Cortex of kidney (tissue), 1 donor: ENCODE measurements at places on chromosomes 4 and X.

- no peak for DNase-seq
Observed at GRCh38 chrX:129754056-129755024, 15.6 kb downstream of the XPNPEP2 start.

DNA sequence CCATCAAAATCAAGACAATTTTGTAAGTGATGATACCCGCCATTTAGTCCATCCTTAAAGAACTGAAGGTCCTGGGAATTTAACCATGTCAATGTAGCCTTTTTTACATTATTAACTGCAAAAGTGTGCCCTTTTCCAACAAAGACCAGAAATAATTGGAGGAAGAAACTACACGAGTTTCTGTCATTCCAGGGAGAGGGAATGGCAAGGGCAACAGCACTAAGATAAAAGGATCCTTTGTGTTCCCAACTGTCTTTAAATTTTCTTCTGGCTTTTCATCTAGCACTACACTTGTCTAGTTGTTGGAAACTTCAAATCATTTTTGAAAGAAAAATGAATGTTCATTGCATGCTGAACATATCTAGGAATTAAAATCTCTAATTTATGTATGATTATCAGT, 286.2 kb downstream of the GALNTL6 start:
- no peak for DNase-seq

DNA sequence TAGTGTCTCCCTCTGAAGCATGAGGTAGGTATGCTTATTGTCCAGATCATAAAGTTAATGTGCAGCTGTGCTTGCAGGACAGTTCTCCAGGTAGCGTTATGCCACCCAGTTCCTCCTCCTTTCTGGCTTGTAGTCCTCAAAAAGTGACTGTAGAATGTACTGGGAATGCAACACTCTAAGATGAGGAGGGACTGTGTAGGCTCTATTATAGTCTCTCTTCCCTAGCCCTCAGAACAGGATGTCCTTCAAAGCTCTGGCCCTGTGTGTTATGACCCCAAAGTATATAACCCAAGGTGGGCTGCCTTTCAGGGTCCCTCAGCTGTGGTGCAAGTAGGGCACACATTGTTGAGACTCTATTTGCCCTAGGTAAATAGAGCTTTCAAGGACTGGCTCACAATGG, 20.8 kb upstream of the MANBA start:
- no peak for DNase-seq

- no peak for DNase-seq
Observed at GRCh38 chr4:13537832-13538177, 6.5 kb downstream of the NKX3-2 start.

DNA sequence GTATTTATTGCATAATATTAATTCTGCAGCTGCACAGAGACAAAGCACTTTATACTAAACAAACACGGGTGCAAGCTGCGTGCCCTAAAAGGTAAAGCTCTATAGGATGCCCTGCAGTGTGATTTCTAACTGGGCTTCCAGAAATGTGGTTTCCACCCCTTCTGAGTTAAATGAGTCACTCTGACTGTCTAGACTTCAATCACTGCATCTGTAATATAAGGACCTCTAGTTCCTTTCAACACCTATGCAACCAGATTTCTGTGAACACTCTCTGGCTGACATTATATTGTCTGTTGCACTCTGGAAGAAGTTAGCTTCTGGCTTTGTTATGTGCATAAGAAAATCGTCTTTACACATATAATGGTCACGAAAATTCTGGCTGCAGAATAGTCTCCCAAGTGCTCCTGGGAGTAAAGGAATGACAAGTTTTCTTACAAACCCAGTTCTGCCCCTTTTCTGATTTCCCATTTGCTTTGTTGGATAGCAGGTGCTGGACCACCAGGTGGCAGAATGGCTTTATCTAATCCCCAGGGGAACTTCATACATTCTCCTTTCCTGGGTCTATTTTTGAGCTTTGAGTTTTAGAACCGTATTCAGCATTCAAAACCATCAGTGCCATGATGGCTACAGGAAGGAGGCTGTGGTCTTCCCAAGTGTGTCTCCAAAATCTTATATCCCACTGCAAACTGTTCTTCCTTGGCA, 842.2 kb downstream of the STIM2 start:
- DNase-seq: no peak

DNA sequence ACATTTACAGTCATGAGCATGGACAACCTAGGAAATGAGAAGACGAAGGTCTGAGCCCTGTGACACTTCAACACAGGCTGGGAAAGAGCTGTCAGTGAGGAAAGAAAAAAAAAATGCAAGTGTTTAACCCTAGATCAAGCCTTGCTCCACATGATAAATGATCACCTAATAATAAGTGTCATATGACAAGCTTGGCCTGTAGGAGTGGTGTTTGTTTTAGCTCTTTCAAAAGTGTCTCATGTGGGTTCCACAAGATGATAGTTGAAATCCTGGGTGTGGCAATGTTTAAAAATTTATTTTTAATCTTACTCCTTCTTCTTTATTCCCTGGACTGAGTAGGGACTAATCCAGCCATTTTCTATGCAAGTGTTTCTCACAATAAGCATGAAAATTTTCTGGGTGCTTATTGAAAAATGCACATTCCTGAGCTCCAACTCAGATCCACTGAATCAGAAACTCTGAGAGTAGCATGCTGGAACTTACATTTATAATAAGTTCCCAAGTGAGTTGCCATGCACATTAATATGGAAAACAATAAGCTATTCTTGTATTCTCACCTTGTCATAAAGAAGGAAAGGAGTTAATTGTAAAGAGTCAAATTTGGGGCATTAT, 138.3 kb downstream of the AREG start:
- no peak for DNase-seq
